GM12878 (cell line): ENCODE measurements at places on chromosomes 5 and 9. TPM values are rescaled to one million over a fixed set of nuclear protein-coding genes. Genes with fewer than 3 reads are reported as not detected.

DNA sequence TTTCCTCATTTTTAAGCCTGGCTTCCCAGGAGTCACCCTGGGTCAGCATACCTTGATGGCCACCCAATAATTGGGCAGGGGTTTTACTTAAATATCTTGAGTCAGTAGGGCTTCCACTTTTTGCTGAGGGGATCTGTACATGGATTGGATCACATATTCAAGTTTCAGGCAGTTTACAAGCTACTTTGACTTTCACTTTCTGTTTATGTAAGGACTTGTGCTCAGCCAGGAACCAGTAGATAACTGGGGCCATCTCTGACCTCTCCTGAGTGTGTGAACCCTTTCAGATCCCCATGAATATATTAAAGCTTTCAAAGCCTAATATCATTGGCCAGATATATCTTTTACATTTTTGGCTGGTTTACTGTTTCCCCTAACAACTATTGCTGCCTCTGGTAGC, 45.1 kb downstream of the SLCO6A1 start:
- peak; percentile 15 for DNase-seq

SAXO1 gene
- total RNA-seq: not detected in 2 replicates

CDH9 gene
- not detected in 2 replicates for total RNA-seq

TAS2R1 gene
- not detected in 2 replicates for total RNA-seq

DNA sequence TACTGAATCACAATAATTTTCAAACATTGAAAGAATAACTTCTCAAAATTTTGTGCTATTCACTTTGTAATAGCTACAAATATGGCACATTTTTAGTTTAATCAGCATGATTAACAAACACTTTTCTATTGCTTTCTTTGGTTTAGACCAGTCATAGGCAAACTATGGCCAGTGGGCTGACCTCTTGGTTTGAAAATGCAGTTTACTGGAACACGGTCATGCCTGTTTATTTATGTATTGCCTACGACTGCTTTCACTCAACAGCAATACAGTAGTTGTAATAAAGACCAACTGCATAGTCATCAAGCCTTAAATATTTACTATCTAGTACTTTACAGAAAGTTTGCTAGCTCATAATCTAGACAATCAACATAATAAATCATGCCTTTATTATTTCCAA, 810.8 kb downstream of the TLE1 start:
- no peak for DNase-seq

- DNase-seq: no peak
Observed at GRCh38 chr5:165224366-165225045, 1719.1 kb downstream of the MAT2B start.

MAMDC2 gene
- not detected in 2 replicates for total RNA-seq

DNA sequence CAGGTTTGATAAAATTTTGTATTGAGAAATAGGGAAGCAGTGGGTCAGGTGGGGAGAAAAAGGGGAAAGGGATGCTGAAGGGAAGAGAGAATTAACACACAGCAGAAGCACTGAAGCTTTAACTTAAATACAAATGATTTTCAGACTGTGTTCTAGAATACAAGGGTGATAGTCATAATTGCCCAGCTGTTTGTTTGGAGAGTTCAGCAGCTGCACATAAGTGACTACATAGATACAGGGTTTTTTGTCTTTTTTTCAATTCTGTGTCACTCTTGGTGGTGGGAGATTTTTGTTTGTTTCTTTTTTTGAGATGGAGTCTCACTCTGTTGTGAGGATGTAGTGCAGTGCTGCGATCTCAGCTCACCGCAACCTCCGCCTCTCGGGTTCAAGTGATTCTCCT, 590.4 kb upstream of the SEMA6A start:
- no peak for DNase-seq

DNA sequence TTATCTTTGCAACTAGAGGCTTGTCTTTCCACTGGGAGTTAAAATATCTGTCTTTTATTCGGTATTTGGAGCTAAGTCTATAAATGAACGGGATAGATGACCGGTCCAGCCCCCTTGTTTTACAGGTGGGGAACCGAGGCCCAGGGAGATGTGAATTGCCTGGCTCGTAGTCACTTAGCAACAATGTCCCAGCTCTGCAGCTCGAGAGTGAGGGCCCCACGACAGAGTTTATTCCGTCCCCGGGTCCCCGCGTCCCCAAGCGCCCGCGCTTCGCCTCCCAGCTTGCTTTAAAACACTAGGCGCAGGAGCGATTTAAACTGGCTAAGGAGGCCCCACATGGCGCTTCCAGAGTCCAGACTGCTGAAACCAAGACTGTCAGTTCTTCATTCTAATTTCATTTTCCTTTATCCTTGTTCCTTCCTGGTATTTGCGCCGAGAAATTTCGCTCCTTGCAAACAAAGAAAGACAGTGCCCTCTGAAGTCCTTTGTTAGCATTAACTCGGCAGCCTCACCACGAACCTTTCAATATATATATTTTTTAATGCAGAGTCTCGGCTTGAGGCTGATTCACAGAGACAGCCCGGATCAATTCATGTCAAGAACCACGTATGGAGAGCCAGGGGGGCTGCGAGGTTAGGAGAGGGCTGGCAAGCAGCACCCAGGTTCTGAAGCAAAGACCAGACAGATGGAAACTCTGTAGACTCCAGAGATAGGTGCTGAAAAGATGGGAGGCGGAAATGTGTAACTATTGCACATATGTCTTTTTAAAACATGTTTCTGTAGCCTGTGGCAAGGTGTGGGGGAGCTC, 1.4 kb upstream of the ENC1 start:
- no peak for DNase-seq

DDX4 gene
- total RNA-seq: 0.36 TPM in 1 of 2 replicates, not detected in the other

SLC35D2 gene
- total RNA-seq: 6.1 and 6.5 TPM in 2 replicates

IL31RA gene
- 0.21 and 0.31 TPM in 2 replicates for total RNA-seq

- DNase-seq: no peak
Observed at GRCh38 chr9:12988258-12988657, 213.4 kb downstream of the LURAP1L start.

PDZD2 gene
- 0.13 TPM in 1 of 2 replicates, not detected in the other for total RNA-seq

TMEM174 gene
- not detected in 2 replicates for total RNA-seq

DNA sequence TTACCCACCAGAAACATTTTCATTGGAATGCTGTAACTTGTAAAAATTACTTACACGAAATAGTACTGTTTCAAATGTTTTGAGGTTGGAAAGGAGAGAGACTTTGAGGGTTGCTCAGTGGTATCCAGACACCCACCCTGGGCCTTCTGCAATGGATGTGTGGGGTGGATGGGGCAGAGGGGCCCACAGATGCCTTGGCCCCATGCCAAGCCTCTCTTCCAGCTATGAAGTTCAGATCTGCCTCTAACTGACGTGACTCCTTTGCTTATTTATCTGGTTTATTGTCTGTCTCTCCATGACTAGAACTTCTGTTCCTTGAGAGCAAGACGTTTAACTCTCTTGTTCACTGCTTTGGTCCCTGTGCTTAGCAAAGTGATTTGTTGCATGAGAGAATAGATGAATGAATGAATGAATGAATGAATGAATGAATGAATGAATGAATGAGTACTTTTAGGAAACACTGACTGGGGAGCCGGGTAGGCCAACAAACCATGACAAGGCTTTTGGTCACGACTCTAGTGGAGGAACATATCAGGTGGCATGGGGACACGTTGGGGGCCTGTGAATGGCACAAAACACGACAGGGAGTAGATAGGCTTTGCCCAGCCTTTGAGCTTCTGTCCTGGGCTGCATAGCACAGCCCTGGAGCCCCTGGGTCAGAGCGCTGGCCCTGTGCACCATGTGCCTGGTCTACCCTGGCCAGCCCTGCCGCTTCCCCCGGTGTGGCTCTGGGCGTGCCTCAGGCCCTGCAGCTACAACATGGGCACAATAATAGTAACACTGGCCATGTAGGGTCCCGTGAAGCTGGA, 31.8 kb downstream of the AK8 start:
- no peak for DNase-seq

DNA sequence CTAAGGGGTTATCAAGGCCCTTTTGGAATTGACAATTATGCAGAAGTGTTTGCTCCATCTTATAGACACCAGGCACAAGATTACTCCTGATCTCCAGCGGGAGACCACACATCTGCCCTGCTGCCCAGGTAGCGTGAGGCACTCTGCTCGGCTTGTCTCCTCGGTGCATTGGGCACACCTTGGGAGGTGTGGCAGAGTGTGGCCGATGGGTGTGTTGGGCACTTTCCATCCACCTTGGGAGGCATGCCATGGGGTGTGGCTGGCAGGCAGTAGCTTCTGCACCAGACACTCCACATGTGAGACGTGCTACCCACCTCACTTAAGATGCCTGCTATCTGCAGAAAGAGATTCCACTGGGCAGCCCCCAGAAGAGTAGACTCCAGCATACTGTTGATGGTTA, 54.1 kb downstream of the GADD45G start:
- no peak for DNase-seq

DNA sequence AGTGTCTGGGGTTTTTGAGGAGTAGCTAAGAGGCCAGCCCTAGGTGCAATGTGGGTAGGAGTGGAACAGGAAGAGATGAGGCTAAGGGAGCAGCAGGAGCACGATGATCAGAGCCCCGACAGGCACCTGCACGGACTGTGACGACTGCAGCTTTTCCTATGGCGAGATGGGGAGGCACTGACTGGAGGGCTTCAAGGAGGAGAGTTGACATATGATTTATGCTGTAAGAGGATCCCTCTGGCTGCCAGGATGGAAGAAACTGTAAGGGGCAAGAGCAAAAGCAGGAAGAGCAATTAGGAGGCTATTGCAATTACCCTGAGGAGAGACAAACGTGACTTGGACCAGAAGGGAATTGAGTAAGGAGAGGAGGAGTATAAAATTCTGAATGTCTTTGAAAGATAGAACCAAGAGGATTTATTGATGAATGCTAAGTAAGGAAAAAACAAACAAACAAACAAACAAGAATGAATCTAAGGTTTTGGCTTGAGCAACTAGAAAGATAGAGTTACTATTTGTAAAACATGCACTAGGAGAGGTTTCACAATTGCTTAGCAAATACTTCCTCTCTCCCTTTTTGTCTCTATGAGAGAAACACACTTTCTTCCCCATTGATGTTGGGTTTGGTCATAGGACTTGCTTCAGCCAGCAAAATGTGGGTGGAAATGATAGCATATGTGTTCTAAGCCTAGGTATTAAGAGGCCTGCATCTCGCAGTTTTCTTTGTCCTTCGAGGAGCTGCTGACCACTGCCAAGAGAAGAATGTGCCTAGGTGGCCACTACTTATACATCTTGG, 32.9 kb downstream of the TRPC7 start:
- DNase-seq: no peak

DNA sequence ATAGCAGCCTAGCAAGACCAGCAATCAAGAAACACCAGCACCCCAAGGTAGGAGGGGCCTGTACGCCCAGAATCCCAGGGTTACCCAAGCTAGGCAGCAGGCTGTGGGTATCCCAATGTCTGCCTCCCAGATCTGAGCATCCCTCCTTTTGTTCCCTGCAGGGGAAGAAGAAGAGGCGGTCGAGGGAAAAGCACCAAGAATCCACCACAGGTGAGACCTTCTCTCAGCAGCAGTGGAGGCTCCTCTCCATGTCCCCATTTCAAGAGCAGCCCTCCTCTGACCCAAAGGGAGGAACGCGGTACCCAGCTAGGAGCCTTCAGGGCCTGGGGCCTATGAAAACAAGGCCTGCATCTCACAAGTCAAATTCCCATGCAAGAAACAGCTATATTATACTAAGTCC, 28.9 kb downstream of the TCF7 start:
- no peak for DNase-seq

- DNase-seq: no peak
Observed at GRCh38 chr9:138077126-138077525, 199.5 kb downstream of the CACNA1B start.

GRCh38 chr9:129400971-129401622, 219.8 kb downstream of the C9orf50 start:
- DNase-seq: no peak

DNA sequence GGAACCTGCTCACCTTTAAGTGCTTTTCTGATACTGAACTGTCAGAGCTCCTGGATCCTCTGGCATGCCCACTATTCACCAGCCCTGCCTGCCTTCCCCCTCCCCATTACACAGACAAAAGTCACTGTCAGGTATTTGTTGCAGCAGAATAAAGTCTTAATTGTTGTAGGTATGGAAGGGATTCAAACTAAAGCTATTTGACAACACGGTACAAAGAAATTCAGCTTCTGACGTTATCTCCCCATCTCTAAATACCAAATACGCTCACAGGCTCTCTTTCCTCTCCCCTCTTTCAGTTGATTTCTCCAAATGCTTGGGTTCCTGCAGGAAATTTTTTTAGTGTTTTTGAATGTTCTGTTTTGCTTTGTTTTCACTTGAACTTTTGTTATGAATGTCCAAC, 9.3 kb upstream of the TGFBR1 start:
- no peak for DNase-seq

- DNase-seq: peak; percentile 16
Observed at GRCh38 chr5:127785098-127785927, 82.1 kb downstream of the CCDC192 start.
